ENCODE measurements at places on chromosomes 3 and 15.

- DNase-seq: no peak
These were observed 456.3 kb upstream of the KCNMB2 start for GRCh38 chr3:178079966-178080365.

DNA sequence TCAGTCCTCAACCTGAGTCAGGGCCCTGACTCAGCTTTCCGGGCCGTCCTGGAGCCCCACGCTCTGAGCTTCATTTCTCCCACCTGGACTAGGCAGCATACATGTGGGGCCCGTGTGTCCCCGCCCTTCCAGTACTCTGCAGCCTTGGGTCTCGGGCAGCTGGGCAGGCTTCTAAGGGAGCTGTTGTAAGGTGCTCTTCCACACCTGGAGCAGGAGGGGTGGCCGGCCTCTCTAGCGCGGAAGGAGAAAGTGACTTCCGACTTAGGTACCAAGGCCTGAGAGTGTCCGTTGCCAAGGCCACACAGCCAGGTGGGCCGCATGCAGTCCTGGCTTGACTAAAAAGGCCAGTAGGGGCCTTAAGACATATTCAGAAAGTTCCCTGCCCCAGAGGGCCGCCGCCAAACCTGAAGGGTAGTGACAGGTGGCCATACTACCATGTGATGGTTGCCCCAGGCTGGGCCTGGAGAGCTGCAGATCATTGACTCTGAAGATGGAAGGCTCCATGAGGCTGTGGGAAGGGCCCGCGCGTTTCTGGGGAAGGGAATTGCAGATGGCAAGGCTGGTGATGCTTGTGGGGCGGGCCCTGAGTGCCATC is 9.4 kb upstream of the SEMA3B start:
- DNase-seq: no peak

GRCh38 chr3:67858492-67858891 is 204.1 kb upstream of the SUCLG2 start:
- no peak for DNase-seq

GRCh38 chr15:56243163-56244037 is at the start of gene RFX7:
TSS of gene RFX7 (minus strand) at chr15:56243879. CDS start at chr15:56243285, 594 bp downstream.
- DNase-seq: peak; percentile 49

GRCh38 chr3:188819939-188820338 is 351.8 kb upstream of the TPRG1 start:
- DNase-seq: no peak

- DNase-seq: no peak
These were observed 1018.7 kb downstream of the ROBO1 start for GRCh38 chr3:78749056-78749455.

DNA sequence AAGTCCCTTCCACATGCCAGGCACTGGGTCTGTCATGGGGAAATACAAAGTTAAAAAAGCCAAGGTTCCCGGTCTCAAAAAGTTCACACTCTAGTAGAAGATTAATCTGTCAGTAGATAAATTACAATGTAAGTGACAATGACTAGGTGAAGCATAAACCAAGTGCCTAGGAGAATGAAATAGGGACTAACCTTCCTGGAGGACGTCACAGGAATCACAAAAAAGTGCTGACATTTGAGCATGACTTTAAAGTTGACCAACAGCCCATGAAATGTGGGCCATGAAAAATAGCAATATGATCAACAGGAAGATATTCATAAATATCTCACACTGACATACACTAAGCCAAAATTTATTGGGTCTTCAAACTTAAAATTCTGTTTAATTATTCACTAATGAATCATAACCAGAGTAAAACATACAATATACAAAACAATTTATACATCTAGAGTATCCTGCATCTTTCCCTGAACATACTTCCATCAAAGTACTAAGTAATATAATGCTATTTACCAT is 20.0 kb downstream of the COPS2 start:
- no peak for DNase-seq

DNA sequence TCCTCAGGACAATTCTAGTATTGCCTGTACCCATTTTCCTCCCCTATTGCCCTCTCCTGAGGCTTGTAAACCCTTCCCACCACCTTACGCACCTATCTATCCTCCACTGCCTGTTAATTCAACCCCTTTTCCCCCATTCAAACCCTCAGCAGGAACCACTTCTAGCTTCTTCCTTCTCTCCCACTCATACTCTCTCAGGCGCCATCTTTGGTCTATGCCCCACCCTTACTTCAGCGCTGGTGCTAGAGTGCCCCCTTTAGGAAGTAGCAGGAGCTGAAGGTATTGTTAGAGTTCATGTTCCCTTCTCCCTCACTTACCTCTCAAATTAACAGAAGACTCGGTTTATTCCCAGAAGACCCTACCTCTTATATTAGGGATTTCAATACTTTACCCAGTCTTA is 121.8 kb upstream of the NLGN1 start:
- no peak for DNase-seq

GRCh38 chr15:98174841-98175240 is 214.3 kb downstream of the ARRDC4 start:
- DNase-seq: no peak

GRCh38 chr3:167507954-167508353 is 34.1 kb upstream of the SERPINI2 start:
- DNase-seq: no peak

DNA sequence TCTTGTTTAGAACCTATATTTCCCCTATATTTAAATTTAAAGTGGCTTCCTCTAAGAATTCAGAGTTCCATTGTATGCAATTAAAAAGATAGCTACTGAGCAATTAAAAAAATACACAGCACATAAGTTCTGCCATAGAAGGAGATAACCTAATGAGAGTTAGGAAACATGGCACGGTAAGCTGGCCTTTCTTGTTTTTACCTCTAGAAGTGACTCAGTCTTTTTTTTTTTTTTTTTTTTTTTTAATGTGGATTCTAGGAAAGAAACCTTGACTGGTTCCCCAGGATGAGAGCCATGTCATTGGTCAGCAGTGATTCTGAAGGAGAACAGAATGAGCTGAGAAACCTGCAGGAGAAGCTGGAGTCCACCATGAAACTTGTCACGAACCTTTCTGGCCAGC is 142.7 kb upstream of the BHLHE40 start:
- DNase-seq: no peak

GRCh38 chr3:9302425-9303181 is 53.2 kb upstream of the SRGAP3 start:
- DNase-seq: peak; percentile 62

DNA sequence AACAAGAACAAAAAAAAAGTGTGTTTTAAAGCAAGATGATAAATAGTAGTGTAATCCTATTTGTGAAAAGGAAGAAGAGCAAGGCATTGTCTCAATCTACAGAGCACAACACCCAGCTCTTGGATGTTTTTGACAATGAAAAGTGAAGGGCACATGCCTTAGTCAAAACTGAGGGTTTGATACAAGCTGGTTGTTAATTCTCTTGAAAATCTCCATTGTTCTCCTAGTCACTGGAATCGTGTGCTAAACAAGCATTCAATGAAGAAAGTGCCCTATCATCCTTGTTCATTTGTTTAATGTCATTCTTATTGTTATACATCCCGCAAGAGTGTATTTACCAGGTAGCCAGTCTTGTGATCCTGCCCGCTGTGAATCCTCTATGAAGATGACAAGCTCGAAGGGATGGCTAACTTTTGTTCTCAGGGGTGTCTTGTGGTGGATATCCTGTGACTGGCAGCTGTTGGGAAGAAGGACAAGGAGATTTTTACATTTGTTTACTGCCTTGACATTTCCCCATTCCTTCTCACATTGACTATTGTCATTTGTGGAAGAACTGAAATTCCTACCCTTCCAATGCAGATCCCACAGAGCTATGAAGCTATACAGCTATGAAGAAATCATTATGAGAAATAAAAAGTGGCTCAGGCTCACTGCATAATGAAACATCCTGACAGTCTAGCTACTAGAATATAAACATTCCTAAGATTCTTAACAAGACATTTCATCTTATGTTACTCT is 175.9 kb downstream of the VGLL3 start:
- no peak for DNase-seq

DNA sequence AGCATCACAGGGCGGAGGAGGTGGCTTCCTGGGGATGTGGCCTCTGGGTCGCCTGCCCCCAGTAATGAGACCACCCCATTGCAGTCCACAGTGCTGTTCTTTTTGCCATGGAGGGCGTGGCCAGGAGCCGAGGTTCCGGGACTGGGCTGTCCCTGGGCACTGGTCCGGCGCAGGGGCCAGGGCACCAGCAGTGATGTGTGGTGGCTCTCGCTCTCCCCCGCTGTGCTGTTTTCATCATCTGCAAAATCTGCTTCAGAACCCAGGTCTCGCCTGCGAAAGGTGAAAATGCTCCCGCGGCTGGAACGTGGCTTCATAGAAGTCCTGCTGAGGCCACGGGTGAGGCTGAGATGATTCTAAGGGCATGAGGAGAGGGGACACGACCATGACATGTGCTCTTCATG is 45.8 kb downstream of the SCN5A start:
- DNase-seq: no peak

GRCh38 chr3:146895026-146895749 is 290.0 kb upstream of the PLSCR5 start:
- no peak for DNase-seq

DNA sequence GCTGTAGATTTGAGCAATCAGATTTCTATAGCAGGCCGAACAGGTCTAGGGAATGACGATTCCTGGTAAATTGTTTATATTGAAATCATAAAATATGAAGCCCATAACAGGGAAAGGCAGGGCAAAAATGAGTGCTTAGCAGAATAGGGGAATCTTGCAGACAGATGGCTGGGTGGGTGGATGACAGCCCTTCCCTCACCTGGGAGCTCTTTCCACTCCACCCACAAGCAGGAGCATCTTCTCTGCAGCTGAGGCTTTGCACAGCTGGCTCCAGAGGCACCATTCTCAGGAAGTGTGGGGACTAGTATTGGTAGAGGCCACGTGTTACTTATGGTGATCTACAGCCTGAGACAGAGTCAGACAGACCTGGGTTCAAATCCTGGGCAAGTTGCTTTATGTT is 55.9 kb upstream of the SYN2 start:
- no peak for DNase-seq

GRCh38 chr3:157201648-157202278 is 41.8 kb upstream of the CCNL1 start:
- DNase-seq: no peak

DNA sequence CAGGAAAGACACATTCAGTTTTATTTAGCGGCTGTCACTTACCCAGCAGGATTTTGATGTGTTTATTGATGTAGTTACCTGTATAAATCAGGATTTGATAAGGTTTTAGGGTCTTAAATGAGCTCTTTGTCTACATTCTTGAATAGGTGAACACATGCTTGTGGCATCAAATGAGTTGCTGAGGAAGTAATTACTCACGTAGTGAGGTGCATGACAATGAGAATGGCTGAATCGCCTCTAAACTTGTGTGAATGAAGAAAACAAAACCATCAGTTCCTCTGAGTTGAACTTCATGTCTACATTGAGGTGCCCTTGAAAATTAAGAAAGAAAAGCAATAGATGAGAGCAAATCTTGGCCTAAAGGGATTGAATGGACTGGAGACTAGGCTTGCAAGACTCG is 245.6 kb upstream of the SATB1 start:
- no peak for DNase-seq

DNA sequence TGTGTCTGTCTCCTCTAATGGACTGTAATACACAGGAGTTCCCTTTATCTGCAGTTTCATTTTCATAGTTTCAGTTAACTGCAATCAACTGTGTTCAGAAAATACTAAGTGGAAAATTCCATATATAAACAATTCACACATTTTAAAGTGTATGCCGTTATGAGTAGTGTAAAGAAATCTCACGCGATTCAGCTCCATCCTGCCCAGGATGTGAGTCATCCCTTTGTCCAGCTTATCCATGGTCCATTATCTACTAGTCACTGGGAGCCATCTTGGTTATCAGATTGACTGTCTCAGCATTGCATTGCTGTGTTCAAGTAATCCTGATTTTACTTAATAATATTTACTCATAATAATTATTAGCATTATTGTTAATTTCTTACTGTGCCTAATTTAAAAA is 14.5 kb downstream of the ZPLD1 start:
- DNase-seq: no peak

Data from stimulated activated CD8-positive, alpha-beta memory T cell treated with anti-CD3 and anti-CD28 coated beads, Interleukin-7, amount 100 ng/mL, for 1 hour (primary cell).